NCI-H187 treated with DMSO at 0.1 percent for 48 hours (cell line): ENCODE measurements at places on chromosomes 7 and 10.

- DNase-seq = no peak
Observed at GRCh38 chr10:124677293-124677699, 66.9 kb downstream of the FAM53B start.

GRCh38 chr7:156236181-156236889 is 404.2 kb upstream of the RNF32 start:
- no peak for DNase-seq

DNA sequence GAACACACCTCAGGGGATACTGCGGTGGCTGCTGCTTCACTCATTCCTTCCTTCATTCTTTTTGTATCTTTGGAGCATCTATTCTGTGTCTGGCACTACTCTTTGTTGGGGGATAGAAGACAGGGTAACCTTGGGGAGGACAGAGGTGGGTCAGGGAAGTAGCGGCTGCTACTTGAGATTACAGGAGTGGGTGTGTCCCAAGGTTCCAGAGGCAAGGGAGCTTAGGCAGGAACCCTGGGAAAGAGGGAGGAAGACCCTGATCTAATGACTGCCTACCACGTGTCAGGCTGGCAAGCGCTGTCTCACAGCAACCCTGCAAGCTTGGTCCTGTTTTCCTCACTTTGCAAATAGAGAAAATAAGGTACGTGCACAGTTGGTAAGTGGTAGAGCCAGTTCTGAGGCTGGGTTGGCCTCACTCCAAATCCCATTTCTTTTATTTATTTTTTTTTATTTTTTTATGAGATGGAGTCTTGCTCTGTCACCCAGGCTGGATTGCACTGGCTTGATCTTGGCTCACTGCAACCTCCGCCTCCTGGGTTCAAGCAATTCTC is 985.9 kb upstream of the ZNF722 start:
- no peak for DNase-seq

- no peak for DNase-seq
Observed at GRCh38 chr7:159370-160270, 32.8 kb upstream of the FAM20C start.

DNA sequence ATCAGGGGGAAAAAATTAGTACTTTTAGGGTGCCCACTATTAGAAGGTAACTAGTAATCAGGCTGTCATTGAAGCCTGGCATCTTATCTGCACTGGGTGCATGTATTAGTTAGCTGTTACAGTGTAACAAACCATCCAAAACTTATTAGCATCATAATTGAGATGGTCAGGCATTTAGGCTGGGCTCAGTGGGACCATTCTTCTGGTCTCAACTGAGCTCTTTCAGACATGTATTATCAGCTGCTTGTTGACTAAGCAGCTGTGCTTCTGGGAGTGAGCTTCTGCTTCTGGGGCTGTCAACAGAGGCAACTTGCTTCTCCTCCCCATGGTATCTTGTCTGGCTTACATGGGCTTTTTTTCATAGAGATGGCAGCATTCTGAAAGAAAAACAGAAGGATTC is 154.0 kb upstream of the ZNF92 start:
- DNase-seq = no peak

DNA sequence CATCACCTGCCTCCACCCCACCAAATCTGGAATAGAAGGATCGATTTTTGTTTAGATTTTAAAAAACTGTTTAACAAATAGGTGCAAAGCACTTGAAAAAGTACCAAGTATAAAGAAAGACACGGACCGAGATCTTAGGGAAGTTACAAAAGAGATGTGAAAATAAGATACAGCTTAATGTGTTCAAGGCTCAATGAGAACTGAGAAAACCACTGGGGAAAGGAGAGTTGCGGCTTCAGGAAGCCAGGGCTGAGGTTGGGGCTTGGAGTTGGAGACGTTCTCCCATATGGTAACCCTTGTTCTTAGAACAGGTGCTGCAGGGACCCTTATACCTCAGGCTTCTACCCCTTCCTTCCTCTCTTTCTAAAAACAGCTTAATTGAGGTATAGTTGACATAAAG is 140.2 kb downstream of the FANK1 start:
- no peak for DNase-seq

- DNase-seq = no peak
Observed at GRCh38 chr7:99504281-99504602, 220 bp upstream of the ZKSCAN5 start.

GRCh38 chr7:108078691-108079090 is 51.5 kb downstream of the LAMB4 start:
- no peak for DNase-seq

DNA sequence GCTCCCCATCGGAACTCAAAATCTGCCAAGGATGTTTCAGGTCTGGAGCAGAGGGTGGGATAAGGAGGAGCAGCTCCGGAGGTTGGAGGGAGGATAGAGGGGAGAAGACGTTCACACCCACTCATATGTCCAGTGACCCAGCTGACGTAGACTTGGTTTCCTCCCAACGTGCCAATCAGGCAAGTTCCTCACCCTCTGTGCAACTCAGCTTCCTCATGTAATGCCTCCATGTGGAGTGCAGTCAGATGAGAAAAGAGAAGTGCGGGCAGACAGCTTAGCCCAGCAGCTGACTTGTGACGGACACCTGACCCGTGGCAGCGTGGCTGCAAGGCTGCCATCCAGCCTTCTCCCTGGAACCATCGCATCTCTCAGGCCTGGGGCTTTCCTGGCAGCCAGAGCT is 86.8 kb downstream of the NPTX2 start:
- no peak for DNase-seq

- no peak for DNase-seq
Observed at GRCh38 chr10:34742456-34742855, 72.6 kb downstream of the PARD3 start.

GRCh38 chr10:101570428-101571270 is 17.4 kb downstream of the POLL start:
- DNase-seq = no peak

DNA sequence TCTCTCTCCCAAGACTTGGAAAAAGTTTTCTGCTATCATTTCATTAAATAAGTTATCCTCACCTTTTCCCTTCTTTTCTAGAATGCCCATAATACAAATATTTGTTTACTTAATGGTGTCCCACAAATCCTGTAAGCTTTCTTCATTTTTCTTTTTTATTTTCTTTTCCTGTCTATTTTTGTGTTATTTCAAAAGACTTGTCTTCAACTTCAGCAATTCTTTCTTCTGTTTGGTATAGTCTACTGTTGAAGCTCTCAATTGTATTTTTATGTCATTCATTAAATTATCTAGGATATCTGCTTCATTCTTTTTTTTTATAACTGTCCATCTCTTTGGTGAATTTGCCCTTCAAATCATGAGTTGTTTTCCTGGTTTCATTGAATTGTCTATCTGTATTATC is 25.1 kb upstream of the PLA2G12B start:
- no peak for DNase-seq

DNA sequence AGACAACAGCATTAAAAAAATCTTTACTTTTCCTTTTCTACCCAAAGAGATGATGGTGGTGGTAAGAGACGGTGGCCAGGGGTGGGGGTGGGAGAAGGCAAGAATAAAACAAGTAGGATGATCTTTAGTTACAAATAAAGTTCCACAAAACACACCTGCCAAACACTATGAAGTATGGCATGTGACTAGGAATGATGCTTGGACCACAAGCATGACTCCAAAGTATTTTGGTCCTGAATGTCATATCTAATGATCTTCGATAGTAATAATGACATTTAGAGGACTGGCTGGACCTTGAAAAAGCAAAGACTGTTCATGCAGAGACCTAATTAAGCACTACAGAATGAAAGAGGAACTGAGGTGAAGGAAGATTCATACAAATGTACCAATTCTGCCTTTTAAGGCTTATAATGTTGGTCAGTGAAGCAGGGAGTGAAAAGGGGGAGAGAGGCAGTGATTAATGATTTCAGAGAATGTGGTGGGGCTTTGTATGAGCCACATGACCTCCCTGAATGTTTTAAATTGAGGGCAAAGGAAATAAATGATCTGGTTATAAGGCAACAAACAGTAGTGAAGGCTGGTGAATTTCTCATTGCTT is 29.6 kb upstream of the DKK1 start:
- no peak for DNase-seq

DNA sequence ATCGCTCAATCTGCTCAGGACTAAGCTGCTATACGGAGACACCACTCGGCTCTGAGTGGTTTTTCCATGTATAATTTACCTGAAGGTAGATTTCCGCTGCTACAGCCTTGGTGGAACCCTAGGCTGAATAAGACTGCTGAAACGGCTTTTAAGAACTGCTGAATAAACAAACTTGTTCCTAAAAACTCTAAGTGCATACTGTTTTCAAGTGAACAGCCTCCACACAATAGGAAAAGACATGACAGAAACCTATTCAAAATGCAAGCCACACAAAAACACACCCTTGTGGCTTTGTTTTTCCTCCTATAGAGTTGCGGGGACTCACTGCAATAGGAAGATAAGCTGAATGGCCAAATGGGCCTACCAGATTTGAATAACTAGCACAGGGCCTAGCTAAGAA is 117.2 kb downstream of the UBE2H start:
- DNase-seq = peak; percentile 54

- DNase-seq = no peak
Observed at GRCh38 chr10:132375795-132376297, 21.2 kb upstream of the PWWP2B start.

DNA sequence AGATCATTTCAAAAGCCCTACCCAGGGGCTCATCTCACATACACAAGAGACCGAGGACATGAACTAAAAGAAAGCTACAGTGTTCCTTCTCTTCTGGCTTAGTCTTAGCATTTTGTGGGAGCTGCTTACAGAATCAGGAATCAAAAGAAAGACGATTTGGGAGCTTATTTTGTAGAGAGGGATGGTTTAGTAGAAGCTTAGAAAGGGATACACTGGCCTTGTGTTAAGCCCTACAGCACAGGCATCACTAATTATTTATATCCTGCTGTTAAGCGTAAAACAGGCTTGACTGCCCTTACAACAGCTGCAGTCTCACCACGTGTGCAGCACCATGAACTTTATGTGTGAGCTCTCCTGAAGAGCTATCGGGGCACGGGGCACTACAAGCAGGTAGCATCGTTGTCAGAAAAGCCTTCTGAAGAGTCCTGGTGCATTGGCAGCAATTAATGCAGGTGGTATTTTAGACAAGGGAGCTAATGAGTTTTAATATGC is 798.3 kb downstream of the NXPH1 start:
- no peak for DNase-seq

DNA sequence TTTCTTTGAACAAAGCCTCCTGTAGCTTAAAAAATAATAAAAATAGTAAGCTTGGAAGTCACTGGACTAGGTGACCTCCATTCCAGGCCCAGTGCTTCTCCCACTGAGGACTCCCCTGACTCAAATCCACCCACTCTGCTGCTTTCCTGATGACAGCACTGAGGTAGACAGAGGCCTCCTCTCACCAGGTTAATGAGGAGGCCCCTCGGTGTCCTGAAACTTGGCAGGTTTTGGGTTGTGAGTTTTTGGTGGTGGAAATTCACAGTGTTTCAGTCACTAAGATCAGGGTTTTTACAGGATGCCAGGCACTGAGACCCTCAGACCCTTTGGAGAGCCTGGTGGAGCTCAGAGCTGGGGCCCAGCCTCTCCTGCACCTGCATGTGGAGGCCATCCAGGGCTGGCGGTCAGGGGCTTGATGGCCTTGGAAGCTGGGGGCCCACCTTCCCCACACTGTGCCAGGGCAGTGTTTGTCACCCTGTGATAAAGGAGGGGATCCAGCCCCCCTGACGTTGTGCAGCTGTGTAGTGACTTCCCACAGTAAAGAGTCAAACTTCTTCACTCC is 19.1 kb downstream of the TSPAN14 start:
- no peak for DNase-seq

DNA sequence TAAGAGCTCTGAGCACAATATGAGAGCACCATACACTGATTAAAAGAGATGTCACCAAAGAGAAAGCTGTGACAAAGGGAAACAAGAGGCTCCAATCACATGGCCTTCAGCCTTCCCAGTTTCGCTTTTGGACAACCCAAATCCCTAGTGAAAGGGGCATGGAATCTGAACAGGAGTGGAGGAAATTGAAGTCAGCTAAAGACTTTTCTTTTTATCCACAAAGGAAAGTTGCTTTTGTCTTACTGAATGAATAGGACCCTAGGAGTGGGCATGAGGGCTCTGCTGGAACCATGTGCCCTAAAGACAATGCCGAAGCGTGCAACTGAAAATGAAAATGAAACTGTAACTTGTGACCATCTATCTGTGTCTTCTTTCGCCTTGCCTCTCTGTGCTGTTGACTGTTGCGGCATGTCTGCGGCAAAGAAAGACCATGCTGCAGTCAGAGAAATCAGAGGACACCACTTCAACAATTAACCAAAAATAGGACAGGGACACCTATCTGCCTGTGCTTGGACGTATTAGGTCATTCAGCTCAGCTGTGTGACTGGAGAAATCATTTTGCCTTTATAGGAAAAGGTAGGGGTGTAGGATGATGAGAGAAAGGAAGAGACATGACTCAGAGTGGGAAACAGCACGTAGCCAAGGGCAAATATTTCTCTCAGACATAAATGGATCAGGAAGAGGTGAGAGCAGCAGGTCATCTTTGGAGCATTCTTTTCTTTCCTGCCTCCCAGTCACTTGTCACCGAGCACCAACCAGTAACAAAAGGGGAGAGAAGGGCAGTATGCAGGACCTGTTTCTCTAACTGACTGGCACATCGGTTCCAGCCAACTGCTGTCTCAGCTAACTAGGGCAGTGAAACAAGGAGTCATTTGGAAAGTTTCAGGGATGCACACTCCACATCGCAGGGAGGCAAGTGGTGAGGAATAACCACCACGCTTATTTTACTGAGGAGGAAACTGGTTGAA is 12.3 kb downstream of the CAV2 start:
- DNase-seq = peak; percentile 51

GRCh38 chr7:85829817-85830432 is 643.1 kb upstream of the SEMA3D start:
- no peak for DNase-seq

- DNase-seq = no peak
Observed at GRCh38 chr7:2542011-2542915, 13.1 kb downstream of the BRAT1 start.

GRCh38 chr7:99254390-99254789 is 18.2 kb upstream of the MYH16 start:
- no peak for DNase-seq

DNA sequence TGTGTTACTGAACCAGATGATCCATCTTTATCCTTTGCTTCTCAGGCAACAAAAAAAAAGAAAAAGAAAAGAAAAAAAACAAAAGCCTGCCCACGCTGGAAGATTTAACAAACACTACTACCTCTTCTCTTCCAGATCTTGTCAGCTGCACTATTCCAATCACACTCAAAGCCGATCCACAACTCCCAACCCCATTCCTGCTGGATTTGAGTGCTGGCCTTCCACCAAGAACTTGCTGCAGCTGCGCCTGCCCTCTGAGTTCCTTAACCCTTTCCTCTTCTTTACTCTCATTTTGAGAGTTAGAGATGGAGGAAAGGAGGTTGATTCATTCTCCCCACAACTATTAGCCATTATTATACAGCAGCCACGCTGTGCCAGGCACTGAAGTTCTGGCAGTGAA is 16.0 kb upstream of the ITGA8 start:
- no peak for DNase-seq

DNA sequence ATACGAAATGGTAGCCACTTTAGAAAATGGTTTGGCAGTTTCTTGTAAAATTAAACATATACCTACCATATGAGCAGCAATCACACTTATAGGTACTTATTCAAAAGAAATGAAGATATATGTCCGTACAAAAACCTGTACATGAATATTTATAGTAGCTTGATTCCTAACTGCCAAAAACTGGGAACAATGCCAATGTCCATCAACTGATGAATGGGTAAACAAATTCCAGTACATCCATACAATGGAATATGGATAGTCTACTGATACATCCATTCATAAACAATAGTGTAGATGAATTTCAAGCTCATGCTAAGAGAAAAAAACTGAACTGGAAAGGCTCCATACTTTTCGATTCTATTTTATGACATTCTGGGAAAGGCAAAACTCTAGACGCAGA is 68.5 kb downstream of the AGK start:
- no peak for DNase-seq

GRCh38 chr10:9024210-9024609 is 969.7 kb downstream of the GATA3 start:
- no peak for DNase-seq
